ACHN (cell line): ENCODE measurements at places on chromosomes 2 and 18.

DNA sequence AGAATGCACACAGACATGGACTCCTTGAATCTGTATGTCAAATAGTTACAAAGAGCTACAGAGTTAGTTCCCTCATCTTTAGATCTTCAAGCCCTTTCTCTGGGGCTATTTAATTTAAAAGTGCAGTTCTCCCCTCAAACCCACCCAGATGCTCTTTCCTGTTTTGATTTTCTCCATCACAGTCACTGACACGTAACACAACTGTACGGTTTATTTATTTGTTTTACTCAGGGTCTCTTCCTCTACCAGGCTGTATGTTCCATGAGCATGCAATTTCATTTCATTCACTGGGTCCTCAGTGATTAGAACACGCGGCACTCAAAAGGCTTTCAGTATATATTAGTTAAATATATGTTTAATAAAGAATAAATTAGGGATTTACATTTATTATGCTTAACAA lies 94.7 kb downstream of the DOCK10 start:
- no peak for DNase-seq

DNA sequence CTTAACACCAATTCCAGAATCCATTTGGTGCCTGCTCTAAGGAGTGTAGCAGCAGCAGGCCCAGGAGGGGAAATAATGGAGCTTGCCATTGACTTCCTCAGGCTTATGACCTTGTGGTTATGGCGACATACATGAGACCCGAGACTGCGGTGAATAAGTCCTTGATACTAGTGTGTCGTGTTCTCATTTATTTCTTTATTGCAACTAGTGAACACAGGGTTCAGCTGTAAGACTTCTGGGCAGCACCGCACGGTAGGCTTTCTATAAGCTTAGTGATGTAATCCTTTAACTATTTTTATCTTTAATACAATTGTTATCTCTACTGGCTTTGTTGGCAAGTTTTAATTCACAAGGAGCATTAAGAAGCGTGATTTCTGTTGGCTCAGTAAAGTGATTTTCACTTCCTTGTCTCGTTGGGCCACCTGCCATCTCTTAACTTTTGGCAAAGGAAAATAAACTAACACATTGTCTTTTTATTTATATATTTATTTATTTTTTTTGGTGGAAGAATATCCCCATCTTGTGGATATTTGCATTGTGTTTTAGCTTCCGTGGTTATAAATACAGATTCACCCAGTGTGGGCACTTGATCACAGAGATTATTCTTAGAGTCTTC lies 139.8 kb downstream of the LTBP1 start:
- DNase-seq = no peak

GRCh38 chr2:116732322-116732721 lies 1082.2 kb upstream of the DDX18 start:
- no peak for DNase-seq

DNA sequence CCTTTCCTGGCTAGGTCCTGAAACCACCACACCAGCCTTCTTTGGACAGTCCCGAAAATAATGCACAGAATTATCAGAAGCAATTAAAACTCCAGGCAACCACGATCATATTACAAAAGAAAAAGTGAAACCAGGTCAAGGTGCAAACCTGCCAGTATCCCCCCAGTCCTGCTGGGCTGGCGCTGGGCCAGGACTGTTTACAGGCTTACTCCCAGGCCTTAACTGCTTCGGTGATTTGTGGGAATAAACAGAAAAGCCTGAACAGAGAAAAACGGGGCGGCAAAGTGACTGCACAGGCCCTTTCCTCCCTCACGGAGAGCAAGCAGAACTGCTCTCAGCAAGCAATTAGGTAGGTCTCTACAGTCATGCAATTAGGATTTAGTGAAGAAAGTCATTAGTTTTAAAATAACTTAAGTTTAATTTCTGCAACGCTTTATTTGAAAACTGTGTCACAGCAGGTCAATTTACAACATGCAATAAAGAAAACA lies 1.3 kb downstream of the HDAC4 start:
- DNase-seq = peak; percentile 4
